Stimulated activated CD4-positive, alpha-beta T cell treated with anti-CD3 and anti-CD28 coated beads, TNF-alpha, amount 100 ng/mL, for 24 hours (primary cell): ENCODE measurements at places on chromosomes 11 and 22.

GRCh38 chr11:35954205-35954604, 10.3 kb downstream of the LDLRAD3 start:
- no peak for DNase-seq

DNA sequence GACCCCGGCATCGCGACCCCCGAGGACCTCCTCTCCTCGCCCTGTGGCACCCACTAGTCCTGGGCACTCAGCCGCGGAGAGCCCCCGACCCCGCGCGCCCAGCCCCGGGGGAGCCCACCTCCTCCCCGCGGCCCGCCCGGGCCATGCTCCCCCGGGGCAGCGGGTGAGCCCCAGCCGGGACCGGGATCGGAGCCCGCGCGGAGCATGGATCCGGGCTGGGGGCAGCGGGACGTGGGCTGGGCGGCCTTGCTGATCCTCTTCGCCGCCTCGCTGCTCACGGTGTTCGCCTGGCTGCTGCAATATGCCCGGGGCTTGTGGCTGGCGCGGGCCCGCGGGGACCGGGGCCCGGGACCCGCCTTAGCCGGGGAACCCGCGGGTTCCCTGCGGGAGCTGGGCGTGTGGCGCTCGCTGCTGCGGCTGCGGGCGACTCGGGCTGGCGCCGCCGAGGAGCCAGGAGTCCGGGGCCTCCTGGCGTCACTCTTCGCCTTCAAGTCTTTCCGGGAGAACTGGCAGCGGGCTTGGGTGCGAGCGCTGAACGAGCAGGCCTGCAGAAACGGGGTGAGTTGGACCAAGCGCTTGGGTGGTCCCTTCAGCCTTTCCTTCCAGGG, 498 bp downstream of the C2CD2L start:
- no peak for DNase-seq

DNA sequence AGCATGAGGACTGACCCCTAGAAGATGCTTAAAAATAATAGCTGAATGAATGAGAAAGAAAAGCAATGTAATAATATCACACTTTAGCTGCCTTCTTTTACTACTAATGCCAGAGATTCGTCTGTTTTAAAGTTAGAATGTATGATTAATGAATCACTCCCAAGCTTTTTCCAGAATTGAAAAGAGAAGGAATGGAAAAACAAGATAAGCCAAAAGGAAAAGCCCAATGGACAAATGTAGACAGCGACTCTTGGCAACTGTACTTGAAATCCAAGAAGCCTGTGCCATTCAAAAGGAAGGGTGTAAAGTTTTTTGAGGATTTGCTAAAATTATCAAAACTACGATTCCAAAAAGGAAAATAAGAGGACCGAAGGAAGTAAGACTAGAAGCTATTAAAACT, 40.8 kb upstream of the PAMR1 start:
- DNase-seq: no peak

GRCh38 chr22:39298241-39298987, 21.0 kb downstream of the RPL3 start:
- no peak for DNase-seq

DNA sequence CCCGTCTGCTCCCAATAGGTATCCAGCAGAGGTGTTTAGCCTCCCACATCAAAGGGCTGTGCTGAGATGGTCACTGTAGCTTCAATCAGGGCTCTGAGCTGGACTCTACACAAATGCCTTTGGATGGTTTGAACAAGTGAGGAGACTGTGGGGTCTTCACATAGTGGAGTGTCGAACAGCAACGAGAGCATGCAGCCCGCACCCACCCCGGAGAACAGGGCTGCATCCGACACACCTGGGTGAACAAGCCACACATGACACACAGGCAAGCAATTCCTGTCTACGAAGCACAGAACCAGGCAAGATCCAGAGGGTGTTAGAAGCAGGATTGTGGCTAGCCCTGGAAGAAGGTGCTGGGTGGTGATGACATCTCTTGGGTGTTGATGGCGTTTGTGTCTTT, 58.0 kb upstream of the FGF3 start:
- no peak for DNase-seq

- no peak for DNase-seq
Measured at GRCh38 chr11:67448220-67448609, 4.3 kb downstream of the GPR152 start.

GRCh38 chr11:100585728-100586127, 101.4 kb upstream of the ARHGAP42 start:
- no peak for DNase-seq

- no peak for DNase-seq
Measured at GRCh38 chr11:112249871-112250610, 10.6 kb downstream of the PLET1 start.

- DNase-seq: no peak
Measured at GRCh38 chr11:117826190-117826570, 1.6 kb upstream of the FXYD2 start.

- no peak for DNase-seq
Measured at GRCh38 chr22:29528144-29528543, 25.4 kb downstream of the THOC5 start.
